CD4-positive, alpha-beta T cell (primary cell): ENCODE measurements at places on chromosomes 1 and 21.

DNA sequence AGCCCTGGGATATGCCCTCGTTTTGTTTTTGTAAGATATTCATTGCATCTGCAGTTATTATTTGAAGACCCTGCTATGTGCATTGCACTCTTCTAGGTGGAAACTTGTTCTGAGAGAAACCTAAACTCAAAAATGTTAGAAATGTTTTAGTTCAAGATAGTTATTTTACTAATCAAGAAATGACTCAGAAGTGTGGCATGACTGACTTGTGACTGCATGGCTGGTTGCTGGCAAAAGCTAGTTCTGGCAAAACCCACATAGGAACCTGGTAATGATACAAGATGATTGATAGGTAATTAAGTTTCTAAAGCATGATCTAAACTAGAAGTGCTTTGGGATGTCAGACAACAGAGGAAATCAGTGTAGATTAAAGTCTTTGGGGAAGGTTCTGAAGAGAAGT, 33.8 kb upstream of the NFASC start:
- H3K27me3 ChIP-seq = peaks cover 5% of the 10 kb centered on the region
- DNase-seq = no peak
- no peak overlapping the region for H3K27ac ChIP-seq
- H3K36me3 ChIP-seq = no peaks in the 10 kb centered on the region

- H3K27ac ChIP-seq = no peak overlapping the region
- DNase-seq = no peak
- H3K4me3 ChIP-seq = no peak overlapping the region
- no peaks in the 10 kb centered on the region for H3K27me3 ChIP-seq
- H3K4me1 ChIP-seq = no peaks in the 10 kb centered on the region
- peaks cover 92% of the 10 kb centered on the region for H3K36me3 ChIP-seq
Measured at GRCh38 chr1:236808564-236809130, 13.6 kb downstream of the MTR start.

GRCh38 chr1:10338047-10338446, 60.8 kb upstream of the PGD start:
- no peak overlapping the region for H3K4me3 ChIP-seq
- peak; percentile 46 for DNase-seq
- peaks cover 30% of the 10 kb centered on the region for H3K36me3 ChIP-seq
- H3K4me1 ChIP-seq = no peaks in the 10 kb centered on the region
- no peak overlapping the region for H3K27ac ChIP-seq

DNA sequence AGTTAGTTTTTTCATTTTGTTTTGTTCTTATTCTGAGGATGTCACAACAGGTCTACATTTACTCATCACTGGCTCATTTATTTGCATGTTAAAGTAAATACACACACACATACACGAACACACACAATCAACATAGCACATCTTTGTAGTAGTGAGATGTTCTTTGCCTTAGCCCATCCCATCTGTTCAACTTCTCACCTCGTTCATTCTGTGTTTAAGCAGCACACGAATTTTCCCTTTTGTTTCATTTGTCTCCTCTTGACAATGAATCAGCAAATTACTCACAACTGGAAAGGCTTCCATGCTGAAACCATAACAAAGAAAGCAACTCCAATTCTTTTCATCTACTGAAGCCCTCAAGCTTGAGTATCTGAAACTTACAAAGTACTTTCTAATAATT, 133.3 kb upstream of the CHRM3 start:
- DNase-seq = no peak
- no peak overlapping the region for H3K27ac ChIP-seq
- H3K4me3 ChIP-seq = no peak overlapping the region
- no peaks in the 10 kb centered on the region for H3K27me3 ChIP-seq

DNA sequence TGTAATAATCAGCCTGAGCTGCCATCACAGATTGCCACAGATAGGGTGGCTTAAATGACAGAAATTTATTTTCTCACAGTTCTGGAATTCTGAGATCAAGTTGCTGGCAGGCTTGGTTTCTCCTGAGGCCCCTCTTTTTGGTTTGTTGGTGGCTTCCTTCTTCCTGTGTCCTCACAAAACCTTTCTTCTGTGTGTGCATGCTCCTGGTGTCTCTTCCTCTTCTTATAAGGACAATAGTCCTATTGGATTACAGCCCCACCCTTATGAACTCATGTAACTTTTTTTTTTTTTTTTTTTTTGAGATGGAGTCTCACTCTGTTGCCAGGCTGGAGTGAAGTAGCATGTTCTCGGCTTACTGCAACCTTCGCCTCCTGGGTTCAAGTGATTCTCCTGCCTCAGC, 41.0 kb upstream of the F3 start:
- H3K36me3 ChIP-seq = no peaks in the 10 kb centered on the region
- no peak overlapping the region for H3K4me3 ChIP-seq
- no peak for DNase-seq

DNA sequence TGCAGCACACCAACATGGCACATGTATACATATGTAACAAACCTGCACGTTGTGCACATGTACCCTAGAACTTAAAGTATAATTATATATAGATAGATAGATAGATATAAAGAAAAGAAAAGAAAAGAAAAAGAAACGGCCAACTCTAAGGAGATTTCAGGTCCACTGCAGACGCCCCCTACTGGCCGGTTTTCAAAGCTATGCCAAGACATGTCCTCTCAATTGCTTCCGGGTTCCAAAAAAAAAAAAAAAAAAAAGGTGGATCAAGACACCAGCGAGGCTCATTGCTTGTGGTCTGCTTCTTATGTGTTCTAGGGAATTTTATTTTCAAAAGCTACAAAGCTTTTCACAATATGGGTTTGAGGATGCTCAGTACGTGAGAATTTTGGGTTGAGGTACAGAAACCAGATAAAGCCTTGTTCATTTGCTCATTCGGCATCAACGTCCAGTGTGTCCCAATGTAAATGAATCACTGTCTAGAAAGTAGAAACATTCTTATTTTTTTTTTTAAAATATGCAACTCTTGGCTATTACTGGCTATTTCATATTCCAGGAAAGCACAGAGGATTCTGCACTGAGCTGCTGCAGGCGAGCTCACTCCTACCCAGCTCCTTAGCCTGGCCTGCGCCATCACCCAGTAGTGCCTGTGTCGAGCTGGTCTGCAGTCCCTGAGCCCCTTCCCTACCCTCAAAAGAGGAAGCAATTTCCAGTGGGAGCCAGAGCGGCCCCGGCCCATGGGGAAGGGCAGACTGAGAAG, 643.0 kb downstream of the KIF26B start:
- no peaks in the 10 kb centered on the region for H3K4me1 ChIP-seq
- H3K4me3 ChIP-seq = no peak overlapping the region
- DNase-seq = no peak
- no peaks in the 10 kb centered on the region for H3K36me3 ChIP-seq

DNA sequence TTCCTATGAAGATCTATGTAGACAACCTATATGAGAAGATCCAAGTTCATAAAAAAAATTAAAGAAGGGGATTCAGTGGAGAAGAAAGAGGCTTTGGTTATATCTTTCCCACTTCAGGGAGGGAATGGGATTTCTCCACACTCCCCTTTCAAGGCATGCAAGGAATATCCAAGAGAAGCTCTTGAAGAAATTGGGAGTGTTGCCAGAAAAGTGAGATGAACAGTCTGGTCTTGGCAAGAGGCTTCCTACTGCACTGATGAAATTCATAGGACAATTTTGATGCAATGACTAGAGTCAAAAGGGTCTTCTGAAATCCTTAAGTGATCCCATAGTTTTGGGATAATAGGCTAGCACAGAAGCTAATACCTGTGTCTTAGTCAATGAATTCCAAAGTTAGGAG, 153.0 kb downstream of the KCTD3 start:
- no peaks in the 10 kb centered on the region for H3K27me3 ChIP-seq
- H3K36me3 ChIP-seq = no peaks in the 10 kb centered on the region
- H3K27ac ChIP-seq = no peak overlapping the region
- no peak overlapping the region for H3K4me3 ChIP-seq
- DNase-seq = no peak

DNA sequence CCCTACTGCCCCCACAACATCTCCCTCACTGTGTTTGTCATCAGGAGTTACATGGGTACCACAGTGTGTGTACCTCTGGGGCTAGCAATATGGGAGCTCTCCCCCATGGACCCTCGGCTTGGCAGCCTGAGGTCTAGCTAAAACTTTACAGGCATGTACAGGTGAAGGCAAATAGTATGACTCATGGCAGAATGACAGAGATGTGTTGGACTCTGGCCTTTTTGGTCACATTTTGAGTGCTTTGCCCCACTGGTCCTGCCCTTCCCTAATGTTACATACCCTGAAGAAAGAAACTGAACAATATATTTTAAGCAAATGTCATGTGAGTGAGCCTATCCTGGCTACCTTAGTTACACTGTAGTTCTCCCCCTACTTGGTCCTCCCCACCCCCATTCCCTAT, 124.0 kb downstream of the NGF start:
- no peak for DNase-seq
- no peak overlapping the region for H3K4me3 ChIP-seq
- no peaks in the 10 kb centered on the region for H3K36me3 ChIP-seq

GRCh38 chr1:36327421-36328087, 4.1 kb upstream of the EVA1B start:
- no peak overlapping the region for H3K27ac ChIP-seq
- H3K4me1 ChIP-seq = peaks cover 28% of the 10 kb centered on the region
- H3K4me3 ChIP-seq = no peak overlapping the region
- no peaks in the 10 kb centered on the region for H3K27me3 ChIP-seq

- no peak for DNase-seq
- no peak overlapping the region for H3K27ac ChIP-seq
- H3K27me3 ChIP-seq = no peaks in the 10 kb centered on the region
- H3K4me3 ChIP-seq = no peak overlapping the region
Measured at GRCh38 chr1:42551180-42551579, 88.1 kb downstream of the CCDC30 start.

- no peaks in the 10 kb centered on the region for H3K4me1 ChIP-seq
- no peaks in the 10 kb centered on the region for H3K36me3 ChIP-seq
- no peaks in the 10 kb centered on the region for H3K27me3 ChIP-seq
Measured at GRCh38 chr1:221634606-221635005, 107.3 kb downstream of the DUSP10 start.

- H3K36me3 ChIP-seq = no peaks in the 10 kb centered on the region
- no peak for DNase-seq
- peaks cover 2% of the 10 kb centered on the region for H3K27me3 ChIP-seq
- H3K4me1 ChIP-seq = peaks cover 15% of the 10 kb centered on the region
Measured at GRCh38 chr1:204702552-204703267, 17.2 kb upstream of the LRRN2 start.

DNA sequence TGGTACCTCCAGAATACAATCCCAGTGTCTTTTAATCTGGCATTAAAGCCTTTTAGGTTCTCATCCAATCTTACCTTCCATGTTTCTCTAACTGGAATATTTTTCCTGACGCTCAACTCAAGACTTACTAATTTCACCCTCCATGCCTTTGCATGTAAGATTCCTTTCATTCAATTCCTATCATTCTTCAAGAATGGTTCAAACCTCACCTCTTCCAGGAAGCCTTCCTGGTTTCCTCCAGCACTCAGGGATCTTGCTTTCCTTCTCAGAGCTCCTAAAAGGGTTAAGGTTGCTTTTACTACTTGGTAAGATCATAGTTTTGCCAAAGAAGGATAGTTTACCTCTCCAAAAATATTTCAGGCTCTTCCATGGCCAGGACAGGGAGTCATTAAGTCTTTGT, 91.2 kb upstream of the CACNA1E start:
- DNase-seq = no peak
- H3K27me3 ChIP-seq = no peaks in the 10 kb centered on the region
- no peak overlapping the region for H3K27ac ChIP-seq
- no peak overlapping the region for H3K4me3 ChIP-seq
- no peaks in the 10 kb centered on the region for H3K36me3 ChIP-seq

- no peaks in the 10 kb centered on the region for H3K36me3 ChIP-seq
- no peaks in the 10 kb centered on the region for H3K27me3 ChIP-seq
- no peak overlapping the region for H3K4me3 ChIP-seq
Measured at GRCh38 chr1:27087371-27088220, 67.3 kb downstream of the SLC9A1 start.

GRCh38 chr1:152014943-152015342, 21.3 kb upstream of the S100A10 start:
- no peak overlapping the region for H3K27ac ChIP-seq
- H3K27me3 ChIP-seq = no peaks in the 10 kb centered on the region
- no peaks in the 10 kb centered on the region for H3K36me3 ChIP-seq
- H3K4me3 ChIP-seq = no peak overlapping the region
- no peak for DNase-seq

- peaks cover 19% of the 10 kb centered on the region for H3K36me3 ChIP-seq
- DNase-seq = no peak
- H3K4me3 ChIP-seq = no peak overlapping the region
Measured at GRCh38 chr1:33171977-33172813, 9.6 kb downstream of the TRIM62 start.

DNA sequence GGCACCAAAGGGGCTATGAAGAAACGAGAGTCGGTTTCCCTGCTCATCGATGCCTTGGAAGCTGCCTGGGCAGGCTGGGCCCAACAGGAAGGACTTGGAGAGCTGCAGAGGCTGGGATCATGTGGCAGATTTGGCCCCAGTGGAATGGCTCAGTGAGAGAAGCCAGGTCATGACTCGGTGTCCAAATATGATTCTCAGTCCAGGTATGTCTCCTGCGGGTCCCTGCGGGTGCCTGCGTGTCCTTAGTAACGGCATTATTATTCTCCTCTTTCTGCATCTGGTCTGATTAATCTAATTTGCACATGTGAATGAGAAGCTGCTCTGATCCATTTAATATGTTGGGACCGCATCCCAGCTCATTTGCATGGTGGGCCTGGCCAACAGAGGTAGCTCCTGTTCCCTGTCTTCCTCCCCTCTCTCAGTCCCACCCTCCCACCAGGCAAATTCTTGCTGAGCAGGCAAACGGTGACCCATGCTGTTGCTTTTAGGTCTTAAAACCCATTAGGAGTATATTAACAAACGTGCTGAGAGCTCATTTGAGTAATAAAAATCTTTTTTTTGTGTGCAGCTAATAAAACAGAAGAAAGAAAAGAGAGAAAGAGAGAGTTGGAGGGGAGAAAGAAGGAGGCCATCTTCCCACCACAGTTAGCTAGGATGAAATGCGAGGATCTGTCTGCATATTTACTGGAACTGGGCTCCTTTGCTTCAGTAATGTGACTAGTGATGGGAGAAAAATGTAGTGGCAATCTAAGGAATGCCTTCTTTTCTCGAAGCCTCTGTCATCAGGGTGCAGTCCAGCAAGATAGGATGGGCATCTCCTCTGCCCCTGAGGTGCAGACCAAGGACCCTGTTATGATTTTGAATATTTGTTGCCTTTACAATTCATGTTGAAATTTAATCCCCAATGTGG, 133.5 kb downstream of the HMGB4 start:
- DNase-seq = no peak
- no peak overlapping the region for H3K4me3 ChIP-seq
- no peaks in the 10 kb centered on the region for H3K36me3 ChIP-seq
- H3K27ac ChIP-seq = no peak overlapping the region

DNA sequence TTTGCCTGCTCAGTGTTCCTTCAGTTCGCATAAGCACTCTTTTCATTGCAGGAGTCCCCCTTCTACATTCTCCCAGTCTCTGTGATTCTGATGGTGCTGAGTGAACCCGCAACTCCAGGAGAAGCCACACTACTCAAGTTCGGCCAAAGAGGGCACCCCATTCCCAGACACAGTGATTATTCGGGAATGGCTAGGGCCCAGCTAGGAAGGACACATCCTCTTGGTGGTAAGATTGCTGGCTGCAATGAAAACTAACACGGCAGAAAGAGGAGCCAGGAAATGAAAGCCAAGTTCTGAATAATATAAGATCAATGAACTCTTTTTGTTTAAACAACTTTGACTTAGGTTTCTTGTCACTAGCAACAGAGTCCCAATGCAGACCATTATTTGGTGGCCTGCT, 14.9 kb downstream of the CREG1 start:
- no peak for DNase-seq
- peaks cover 4% of the 10 kb centered on the region for H3K36me3 ChIP-seq
- H3K4me1 ChIP-seq = peaks cover 4% of the 10 kb centered on the region
- H3K27me3 ChIP-seq = no peaks in the 10 kb centered on the region
- no peak overlapping the region for H3K27ac ChIP-seq

- no peaks in the 10 kb centered on the region for H3K4me1 ChIP-seq
- no peaks in the 10 kb centered on the region for H3K36me3 ChIP-seq
- no peak overlapping the region for H3K4me3 ChIP-seq
- no peak overlapping the region for H3K27ac ChIP-seq
Measured at GRCh38 chr1:64343823-64344190, 126.1 kb upstream of the CACHD1 start.
